ENCODE measurements at places on chromosomes 5 and 9.
A peak's percentile ranks its signal among the peaks of the same experiment; 100 is the strongest.

DNA sequence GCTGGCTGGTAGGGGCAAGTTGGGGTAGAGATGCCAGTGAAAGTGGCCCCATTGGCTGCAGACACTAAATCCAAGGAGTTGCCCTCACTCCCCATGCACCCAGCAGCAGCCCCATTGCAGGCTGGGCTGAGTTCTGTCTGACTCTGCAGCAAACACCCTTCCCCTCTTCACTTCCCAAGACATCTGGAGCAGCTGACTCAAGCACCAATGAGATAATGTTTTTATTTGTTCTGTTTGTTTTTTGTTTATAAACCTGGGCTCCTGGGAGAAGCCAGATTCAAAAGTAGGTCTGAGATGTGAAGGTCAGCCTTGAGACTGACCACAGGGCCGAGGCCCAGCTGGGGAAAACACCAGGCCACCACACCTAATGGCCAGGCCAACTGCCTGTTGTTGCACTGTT, 545.9 kb upstream of the KLF4 start:
- no peak for DNase-seq

DNA sequence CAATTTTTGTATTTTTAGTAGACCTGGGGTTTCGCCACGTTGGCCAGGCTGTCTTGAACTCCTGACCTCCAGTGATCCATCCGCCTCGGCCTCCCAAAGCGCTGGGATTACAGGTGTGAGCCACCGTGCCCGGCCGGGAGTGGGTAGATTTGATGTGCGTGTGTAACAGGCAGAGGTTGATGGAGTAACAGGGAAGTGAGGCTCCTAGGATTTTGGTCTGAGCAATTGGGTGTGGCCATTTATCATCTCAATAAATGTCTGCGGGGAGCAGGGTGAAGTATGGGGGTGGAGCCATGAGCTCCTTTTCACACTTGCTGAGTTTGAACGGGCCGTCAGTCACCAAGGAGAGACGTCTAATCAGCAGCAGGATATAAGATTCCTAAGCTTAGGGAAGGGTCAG, 1.2 kb upstream of the REXO4 start:
- DNase-seq = no peak

GRCh38 chr5:24732184-24732583, 87.4 kb upstream of the CDH10 start:
- DNase-seq = no peak

GRCh38 chr5:58455066-58455465, 4.8 kb downstream of the PLK2 start:
- DNase-seq = no peak

GRCh38 chr5:180350711-180351465, 2.2 kb downstream of the GFPT2 start:
- DNase-seq = no peak

DNA sequence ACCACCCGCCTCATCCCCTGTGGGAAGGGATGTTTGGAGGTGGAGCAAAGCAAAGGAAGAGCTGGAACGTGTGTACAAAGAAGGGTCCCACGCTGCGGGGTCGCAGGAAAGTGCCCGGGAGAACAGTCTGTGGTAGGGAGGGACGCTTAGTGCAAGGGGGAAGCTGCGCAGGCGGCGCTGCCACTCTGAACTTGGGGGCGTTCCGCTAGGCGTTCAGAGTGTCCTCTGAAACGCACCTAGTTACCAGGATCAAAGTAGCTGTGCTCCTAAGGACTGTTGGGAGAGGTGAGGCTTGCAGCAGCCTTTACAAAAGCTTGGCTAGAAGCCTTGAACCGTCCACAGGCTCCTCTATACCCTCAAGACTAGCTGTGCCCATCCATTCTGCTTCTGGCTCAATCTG, 29.3 kb upstream of the PDE8B start:
- no peak for DNase-seq

DNA sequence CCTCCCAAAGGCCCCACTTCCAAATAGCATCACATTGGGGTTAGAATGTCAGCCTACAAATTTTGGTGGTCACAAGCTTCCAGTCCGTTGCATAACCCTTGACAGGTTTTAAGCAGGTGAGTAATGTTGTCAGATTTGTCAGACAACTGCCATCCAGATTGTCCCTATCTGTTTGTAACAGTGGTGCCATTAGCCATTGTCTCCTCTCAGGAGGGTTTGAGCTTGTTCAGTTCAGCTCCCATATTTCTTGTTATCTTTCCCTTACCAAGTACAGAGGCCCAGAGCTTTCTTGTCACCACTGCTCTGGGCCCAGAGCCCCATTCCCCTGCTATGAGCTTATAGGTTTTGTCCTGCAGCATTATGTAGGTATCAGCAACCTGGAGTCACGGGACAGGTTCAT, 14.8 kb upstream of the GSN start:
- DNase-seq = no peak

- DNase-seq = peak; percentile 11
Observed at GRCh38 chr9:3648266-3648665, 122.5 kb upstream of the RFX3 start.

DNA sequence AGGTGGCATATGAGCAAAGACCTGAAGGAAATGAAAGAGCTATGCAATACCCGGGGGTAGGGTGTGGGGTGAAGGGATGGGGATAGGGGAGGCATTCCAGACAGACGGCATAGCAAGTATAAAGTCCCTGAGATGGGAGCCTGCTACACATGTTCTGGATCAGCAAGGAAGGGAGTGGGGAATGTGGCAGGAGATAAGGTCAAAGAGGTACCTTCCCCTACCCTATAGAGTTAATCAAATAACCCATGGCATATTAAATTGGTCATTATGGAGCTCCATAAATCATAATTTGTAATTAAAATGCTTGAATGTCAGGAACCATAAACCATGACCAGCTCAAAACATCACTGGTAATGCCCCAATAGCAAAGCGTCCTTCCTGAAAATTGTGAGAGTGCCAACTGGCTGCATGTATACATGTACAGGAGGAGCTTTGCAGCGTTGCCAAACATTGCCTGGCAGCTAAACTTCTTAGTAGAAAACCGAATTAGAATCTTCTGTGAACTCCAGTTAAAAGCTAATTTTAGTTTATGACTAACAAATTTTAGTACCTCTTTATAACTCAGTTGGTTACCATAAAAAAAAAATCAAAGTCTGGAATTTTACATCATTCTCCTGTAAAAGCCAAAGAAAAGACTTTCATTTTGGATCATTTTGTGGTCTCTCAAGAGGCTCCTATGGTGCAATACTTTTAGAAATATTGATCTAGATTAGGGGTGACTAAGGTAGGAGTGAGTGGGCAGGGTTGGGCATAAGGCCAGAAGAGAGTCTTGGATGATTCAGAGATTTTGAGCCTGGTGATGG, 4.7 kb downstream of the DNAI1 start:
- no peak for DNase-seq

DNA sequence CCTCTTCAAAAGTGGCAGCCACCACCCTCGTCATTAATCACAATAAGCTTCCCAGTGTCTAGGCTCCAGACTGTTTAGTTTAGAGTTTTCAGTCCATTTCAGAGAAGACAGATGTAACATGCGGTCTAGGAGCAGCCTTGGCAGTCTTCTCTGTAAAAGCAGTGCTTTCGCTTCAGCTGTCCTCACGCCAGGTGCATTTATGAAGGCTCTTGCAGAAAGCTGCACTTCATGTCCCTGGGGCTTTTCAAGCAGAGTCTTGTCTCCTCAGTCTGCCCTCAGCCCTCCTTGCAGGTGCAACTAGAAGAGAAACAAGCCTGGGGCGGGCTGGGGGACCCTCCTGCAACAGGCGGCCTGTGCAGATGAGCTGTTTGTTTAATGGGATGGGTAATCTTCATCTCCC, 281.9 kb downstream of the DRD1 start:
- DNase-seq = no peak

DNA sequence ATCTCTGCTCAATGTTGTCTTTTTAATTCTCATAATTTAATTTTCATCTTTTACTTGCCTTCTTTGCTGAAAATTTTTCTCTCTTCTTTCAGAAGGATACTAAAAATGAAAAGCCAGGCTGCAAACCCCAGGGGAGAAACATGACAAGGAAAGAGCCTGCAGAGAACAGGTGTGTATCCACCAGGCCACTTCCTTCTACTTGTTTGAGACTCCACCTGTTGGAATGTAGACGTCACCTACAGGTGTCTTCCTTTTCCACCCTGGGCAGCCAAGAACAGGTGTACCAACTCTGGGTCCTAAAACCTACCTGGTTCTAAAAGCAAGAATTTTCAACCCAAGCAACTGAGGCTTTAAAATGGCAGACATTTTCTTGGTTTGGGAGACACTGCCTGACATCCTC, 166.8 kb downstream of the ATP10B start:
- DNase-seq = no peak

- DNase-seq = no peak
Observed at GRCh38 chr5:126994485-126994884, 35.9 kb downstream of the MARCHF3 start.

DNA sequence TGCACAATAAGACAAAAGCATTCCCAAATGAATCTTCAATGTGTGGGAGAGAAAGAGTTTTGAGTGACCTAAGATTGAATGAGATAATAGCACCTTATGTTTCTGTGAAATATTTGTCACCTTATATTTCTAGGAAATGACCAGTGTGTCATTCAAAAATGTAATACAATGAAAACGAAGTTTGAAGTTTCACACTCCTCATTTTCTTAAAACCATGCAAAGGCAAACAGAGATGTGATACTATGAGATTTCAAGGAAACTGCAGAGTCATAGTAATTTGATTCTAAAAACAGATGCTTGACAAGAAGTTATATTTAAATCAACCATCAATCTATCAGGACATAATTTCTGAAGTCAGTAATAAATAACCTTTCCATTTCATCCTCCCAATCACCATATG, 13.6 kb upstream of the ABCA1 start:
- no peak for DNase-seq
